ENCODE measurements at places on chromosomes 2 and 18. TPM values are rescaled to one million over a fixed set of nuclear protein-coding genes. Genes with fewer than 3 reads are reported as not detected.

The MREG gene
- 23.0 TPM for total RNA-seq

The CCDC68 gene
- 0.23 TPM for total RNA-seq

The HYCC2 gene
- 8.8 TPM for total RNA-seq

The TXNL1 gene
- 72.8 TPM for total RNA-seq

The DUSP11 gene
- 16.8 TPM for total RNA-seq

The ELAC1 gene
- total RNA-seq: 3.9 TPM

The GPBAR1 gene
- total RNA-seq: 0.25 TPM

The GREB1 gene
- total RNA-seq: 31.9 TPM

The LIPG gene
- total RNA-seq: 6.8 TPM

The ARHGAP25 gene
- 3.4 TPM for total RNA-seq

The HOXD11 gene
- not detected for total RNA-seq

The CNDP2 gene
- 248 TPM for total RNA-seq

The SPATA3 gene
- total RNA-seq: not detected

The TMEM131 gene
- 18.6 TPM for total RNA-seq

The TMEFF2 gene
- 2.3 TPM for total RNA-seq

GRCh38 chr18:67421651-67422050 lies 94.9 kb downstream of the DSEL start:
- DNase-seq: no peak

- DNase-seq: no peak
These were observed 70.4 kb downstream of the RHBDD1 start for GRCh38 chr2:226906163-226906693.

- no peak for DNase-seq
These were observed 33.3 kb downstream of the POLR1A start for GRCh38 chr2:86072271-86072858.

GRCh38 chr2:127107622-127107999 lies 657 bp upstream of the BIN1 start:
- DNase-seq: no peak

DNA sequence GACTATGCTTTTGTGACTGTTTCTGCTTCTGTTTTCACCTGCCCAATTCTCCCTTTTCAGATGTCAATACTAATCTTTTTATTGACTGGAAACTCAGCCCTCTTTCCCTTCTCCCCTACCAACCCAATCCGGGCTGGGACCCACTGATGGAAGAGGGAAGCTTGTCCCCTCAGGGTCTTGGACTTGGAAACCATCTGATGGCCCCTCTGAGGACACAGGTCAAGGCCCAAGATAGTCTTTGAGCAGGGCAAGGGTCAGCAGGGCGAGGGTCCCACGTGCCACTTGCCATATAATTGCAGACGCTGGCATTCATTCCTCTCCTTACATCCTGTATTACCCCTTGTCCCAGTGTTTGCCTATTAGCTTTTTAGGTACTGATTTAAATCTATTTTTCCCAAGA lies 678.2 kb upstream of the FANCL start:
- DNase-seq: no peak

DNA sequence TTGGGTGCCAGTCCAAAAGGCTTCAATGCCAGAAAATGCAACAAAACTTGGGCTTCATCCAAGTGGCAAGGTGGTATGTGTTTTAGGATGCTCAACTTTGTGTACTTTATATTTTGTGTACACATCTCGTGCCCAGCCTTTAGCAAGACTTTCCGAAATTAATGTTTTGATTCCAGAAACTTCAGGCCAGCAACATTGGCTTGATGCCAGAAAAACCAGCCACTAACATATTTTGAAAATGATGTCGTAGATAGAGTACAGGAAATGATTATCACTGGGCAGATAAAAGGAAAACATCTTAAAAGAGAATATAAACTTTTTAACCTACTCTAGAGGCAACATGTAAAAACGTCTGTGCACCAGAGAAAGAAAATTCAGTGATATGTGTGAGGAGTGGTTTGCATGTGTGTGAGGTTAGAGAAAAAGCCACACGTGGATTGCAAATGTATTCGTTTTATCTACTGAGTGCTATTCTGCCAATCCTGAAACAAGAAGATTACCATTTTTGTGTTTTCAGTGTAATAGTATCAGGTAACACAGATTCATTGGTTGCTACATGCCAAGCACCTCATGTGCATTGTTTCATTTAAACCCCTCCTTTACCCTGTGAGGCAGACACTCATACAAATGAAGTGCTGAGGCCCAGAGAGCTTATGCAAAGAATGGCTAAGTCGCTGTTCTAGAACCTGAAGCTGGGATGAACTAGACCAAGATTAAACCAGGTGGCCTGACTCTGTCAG lies 264.8 kb downstream of the C1D start:
- no peak for DNase-seq

- DNase-seq: no peak
These were observed 109.2 kb upstream of the GPC1 start for GRCh38 chr2:240326246-240326645.

DNA sequence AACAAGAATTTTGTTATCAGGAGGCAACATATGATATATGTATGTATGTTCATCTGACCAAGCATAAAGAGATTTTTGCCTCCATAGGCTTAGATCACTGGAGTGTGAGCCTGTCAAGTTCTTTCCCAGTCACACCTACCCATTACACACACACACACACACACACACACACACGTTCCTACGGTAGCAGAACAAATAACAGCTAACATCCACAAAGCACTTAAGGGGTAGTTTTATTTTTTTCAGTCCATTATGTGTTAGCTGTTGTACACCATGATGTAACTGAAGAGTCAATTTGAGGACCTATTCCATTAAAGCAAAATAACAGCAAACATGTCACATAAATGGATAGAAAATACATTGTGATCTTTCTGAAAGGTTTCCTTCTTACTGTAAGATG lies 39.5 kb downstream of the UGP2 start:
- DNase-seq: no peak

- DNase-seq: no peak
These were observed 94.3 kb downstream of the LOXHD1 start for GRCh38 chr18:46562674-46563192.

DNA sequence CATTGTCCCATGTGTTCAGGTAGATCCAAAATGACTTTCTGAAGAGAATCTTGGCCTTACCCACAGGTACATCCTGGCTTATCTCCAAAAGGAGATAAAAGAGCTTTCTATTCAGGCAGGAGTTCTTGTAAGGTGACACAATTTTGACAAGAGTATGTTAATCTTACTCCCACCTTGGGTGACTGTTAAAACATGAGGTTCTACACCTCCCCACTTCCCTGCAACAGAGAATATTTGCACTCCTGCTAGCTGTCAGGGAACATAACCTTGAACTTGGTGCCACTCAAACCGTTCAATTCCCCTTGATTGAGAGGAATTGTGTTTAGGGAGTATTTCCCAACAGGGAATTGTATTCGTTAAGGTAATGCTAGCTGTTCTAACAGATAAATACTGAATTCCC lies 372.5 kb upstream of the KLHL29 start:
- DNase-seq: no peak

GRCh38 chr2:128797092-128797491 lies 478.4 kb upstream of the HS6ST1 start:
- no peak for DNase-seq

DNA sequence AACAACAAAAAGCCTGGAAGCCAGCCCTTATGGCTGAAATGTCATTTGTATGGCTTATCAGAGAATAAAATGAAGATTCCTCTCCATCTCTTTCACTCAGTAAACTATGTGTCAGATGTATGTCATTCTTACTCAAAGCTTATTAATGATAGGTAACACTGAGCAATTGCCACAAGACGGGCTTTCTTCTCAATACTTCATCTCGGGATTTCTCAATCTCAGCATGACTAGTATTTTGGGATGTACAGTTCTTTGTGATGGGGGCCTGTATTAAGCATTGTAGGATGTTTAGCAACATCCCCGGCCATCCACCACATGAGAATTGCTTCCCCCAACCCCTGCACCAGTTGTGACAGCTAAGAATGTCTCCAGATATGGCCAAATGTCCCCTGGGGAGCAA lies 80.2 kb downstream of the MREG start:
- no peak for DNase-seq

- no peak for DNase-seq
These were observed 74.8 kb upstream of the ST6GAL2 start for GRCh38 chr2:106960683-106961161.

DNA sequence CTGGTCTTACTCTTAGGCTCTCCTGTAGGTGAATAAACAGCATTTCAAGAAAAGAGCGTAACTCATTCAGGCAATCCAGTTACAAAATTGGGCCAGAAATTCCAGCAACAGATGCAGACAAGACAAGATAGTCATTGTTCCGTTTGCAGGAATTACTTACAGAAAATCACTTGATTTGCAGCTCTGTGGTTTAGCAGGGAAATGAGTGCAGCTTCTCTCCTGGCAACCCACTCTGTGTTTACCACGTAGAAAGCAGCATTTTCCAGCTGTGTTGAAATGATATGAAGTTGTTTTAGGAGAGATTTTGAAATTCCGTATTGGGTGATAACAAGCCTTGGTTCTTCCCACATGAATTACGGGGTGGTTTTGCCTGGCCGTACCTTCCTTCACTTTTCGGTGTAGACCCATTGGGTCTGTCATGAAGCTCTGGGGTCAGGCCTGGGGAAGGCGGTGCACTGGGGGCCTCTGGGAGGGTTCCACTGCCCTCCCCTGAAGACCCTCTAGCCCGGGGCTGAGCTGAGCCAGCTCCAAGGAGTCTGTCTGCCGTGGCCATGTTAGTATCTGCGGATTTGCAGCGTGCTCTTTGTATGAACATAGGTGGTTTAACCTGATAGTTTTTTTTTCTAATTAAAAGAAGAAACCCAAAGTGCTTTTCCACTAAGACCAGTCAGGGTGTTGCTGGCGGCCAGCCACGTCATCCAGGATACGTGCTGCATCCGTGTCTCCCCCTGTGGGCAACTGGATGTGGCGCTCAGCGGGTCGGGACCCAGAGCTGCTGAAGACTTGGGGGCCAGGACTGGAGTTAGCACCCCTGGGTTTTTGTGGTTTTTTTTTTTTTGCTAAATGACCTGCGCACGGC lies 58.9 kb upstream of the KCNG2 start:
- DNase-seq: no peak

DNA sequence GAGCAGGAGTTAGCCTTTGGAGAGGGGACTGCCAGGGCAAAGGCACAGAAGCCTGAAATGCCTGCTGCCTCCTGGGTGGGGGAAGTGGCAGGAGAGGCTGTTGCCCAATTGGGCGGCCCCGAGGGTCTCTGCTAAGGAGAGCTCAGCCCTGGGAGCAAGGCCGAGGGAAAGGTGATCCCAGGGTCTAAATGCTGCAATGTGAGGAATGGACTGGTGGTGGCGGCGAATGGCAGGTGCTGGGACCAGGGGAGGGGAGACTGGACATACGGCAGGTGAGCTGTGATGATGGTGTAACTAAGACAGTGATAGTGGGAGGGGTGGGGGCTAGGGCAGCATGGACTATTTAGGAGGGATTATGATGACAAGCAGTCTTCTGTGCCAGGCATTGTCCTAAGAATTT lies 104.0 kb downstream of the DYSF start:
- DNase-seq: peak; percentile 48

- DNase-seq: no peak
These were observed 322.6 kb downstream of the ASXL3 start for GRCh38 chr18:33900638-33901037.

- DNase-seq: no peak
These were observed 608.9 kb downstream of the SUCLG1 start for GRCh38 chr2:83850071-83850725.

DNA sequence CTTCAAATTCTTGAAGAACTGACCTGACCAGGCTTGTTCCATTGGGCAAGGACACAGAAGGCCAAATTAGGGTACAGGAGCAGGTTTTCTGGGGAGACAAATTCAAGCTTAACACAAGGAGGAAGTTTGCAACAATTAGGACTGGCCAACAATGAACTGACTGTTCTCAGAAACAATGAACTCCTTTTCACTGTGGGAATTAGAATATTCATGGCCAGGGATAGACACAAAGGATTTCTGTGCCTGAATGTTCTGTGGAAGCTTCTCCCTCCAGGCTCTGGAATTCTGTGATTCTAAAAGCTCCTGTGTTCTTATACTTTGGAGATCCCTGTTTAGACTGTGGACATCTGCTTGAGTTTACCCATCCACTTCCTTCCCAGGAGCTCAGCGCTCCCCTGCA lies 15.2 kb downstream of the SMYD1 start:
- no peak for DNase-seq
